ENCODE measurements at places on chromosomes 4 and X.

DNA sequence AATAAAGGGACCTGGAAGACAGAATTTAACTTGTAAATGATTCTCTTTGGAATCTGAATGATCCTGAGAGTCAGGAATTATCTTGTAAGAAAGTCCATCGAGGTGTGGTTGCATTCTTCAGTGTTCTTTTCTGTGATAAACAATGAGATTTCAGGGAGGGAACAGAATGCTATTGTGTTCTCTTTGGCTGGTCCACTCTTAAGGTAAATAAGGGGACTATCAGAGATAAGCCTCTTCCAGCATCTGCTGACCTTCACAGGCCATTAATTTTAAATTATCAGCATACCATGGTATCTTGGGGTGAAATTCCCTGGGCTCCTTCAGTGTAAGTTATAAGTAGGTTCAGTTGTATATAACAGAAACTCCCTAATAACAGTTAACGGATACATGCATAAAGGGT, 107.1 kb upstream of the ARHGAP24 start:
- DNase-seq = no peak

DNA sequence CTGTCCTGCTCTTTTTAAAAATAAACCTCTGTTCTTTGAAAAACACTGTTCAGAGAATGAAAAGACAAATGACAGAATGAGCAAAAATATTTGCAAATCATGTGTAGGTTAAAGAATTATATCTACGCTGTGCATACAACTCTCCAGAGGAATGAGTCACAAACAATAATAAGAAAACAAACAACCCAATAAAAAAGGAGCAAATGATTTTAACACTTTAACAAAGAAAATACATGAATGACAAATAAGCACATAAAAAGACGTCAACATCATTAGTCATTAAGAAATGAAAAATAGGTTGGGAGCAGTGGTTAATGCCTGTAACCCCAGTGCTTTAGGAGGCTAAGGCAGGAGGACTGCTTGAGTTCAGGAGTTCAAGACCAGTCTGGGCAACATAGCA, 21.1 kb upstream of the LRCH2 start:
- no peak for DNase-seq

DNA sequence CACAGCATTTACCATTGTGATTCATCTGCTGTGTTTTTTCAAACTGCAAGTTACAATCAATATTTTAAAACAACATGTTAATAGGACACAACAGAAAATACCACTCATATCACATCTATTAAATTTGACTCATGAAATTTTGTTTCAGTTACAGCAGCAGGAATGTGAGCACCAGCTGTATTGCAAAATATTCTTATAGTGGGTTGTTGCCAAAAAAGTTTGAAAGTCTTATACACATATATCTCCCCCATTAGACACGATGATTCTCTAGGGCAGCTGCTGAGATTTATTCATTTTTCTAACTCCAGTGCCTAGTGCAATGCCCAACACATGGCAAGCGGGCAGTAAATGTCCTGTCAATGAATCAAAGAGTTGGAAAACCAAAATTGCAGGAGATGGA, 26.6 kb upstream of the NKX3-2 start:
- no peak for DNase-seq

- DNase-seq = no peak
These were observed 97.3 kb downstream of the SHROOM4 start for GRCh38 chrX:50716706-50717105.

GRCh38 chr4:2415881-2416563, 2.4 kb downstream of the ZFYVE28 start:
- no peak for DNase-seq

DNA sequence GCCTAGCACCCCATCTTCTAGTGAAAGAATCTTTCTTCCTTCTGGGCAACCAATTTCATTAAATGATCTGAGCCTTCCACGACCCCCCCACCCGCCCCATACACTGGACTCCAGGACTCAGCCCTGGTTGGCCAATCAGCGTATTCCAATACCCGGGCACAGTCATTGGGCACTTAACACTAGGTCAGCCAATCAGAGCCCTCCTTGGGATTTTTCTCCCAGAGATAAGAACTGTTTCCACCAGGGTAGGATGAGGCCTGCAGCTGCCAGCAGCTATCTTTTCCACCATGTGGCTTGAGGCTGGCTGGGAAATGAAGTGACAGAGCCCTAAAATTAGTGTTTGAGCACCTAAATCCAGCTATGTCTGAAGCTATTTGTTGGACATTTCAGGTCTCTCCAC, 418.8 kb downstream of the BCOR start:
- DNase-seq = peak; percentile 13

DNA sequence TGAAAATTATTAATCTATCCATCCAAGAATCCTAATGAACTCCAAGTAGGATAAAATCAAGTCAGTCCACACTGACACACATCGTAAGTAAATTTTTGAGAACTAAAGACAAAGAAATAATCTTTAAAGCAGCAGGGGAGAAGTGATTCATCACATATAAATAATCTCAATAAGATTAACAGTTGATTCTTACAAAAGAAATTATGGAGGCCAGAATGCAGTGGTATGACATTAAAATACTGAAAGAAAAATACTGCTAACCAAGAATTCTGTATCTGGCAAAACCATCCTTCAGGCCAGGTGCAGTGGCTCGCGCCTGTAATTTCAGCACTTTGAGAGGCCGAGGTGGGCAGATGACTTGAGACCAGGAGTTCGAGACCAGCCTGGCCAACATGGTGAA, 96.1 kb upstream of the SH3RF1 start:
- DNase-seq = no peak

All from hypothalamus (tissue), 51 donors.